ENCODE measurements at places on chromosomes 11 and 22. TPM values are rescaled to one million over a fixed set of nuclear protein-coding genes. Genes with fewer than 3 reads are reported as not detected.

The MCM5 gene
- 22.5 TPM for total RNA-seq

The RIC3 gene
- total RNA-seq, result 11.9 TPM

The SF1 gene
- total RNA-seq, result 411 TPM

The MMP11 gene
- 0.79 TPM for total RNA-seq

The MRGPRE gene
- total RNA-seq, result not detected

The PATE1 gene
- not detected for total RNA-seq

The LRRC10B gene
- total RNA-seq, result 1.3 TPM

The SLC22A8 gene
- not detected for total RNA-seq

The TMEM86A gene
- 4.7 TPM for total RNA-seq

The OR52I1 gene
- total RNA-seq, result not detected

The MYRF gene
- 45.9 TPM for total RNA-seq

The HORMAD2 gene
- not detected for total RNA-seq

The OPCML gene
- total RNA-seq, result not detected

The CERK gene
- 43.0 TPM for total RNA-seq

The ISX gene
- not detected for total RNA-seq

The TBX10 gene
- total RNA-seq, result not detected

The CAPN5 gene
- 4.6 TPM for total RNA-seq
